ENCODE measurements at places on chromosomes 3 and 15.
A peak's percentile ranks its signal among the peaks of the same experiment; 100 is the strongest.

- peak; percentile 24 for DNase-seq
Observed at GRCh38 chr15:48112242-48112641, 8.5 kb upstream of the SLC24A5 start.

- DNase-seq: no peak
Observed at GRCh38 chr15:71083349-71083748, 31.9 kb upstream of the THSD4 start.

DNA sequence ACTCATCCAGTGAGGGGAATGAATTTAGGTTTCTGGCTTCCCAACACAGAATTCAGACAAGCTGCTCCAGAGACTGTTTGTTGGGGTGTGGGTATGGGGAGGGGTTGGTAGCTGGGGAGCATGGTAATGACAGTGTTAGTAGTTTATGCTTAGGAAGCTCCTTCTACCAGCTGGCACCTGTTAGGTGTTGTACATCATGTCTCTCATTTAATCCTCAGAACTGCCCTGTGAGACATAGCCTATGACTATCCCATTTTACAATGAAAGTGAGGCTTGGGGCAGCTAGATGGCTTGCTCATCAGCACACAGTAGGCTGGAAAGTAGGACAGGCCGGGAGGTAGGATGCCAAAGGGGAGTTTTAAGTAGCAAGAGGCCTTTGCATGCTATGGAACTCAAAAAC lies 2.5 kb downstream of the EIF4E3 start:
- DNase-seq: no peak

GRCh38 chr15:68781217-68781616 lies 39.5 kb downstream of the ANP32A start:
- DNase-seq: no peak

- no peak for DNase-seq
Observed at GRCh38 chr15:82851981-82852511, 42.6 kb downstream of the WHAMM start.

GRCh38 chr3:54916732-54917131 lies 11.1 kb downstream of the LRTM1 start:
- no peak for DNase-seq

DNA sequence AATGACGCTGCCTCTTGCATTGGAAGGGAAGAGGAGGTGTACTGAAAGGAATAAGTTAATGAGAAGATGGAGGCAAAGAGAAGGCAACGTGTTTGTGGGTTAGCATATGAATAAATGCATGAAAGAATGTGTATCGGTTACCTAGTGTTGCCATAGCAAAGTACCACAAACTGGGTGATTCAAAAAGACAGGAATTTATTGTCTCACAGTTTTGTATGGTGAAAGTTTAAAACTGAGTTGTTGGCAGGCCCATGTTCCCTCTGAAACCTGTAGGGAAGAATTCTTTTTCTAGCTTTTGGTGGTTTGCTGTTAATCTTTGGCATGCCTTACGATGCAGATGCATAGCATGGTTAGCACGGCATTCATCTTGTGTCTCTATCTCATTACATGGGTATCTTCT lies 729.9 kb downstream of the MECOM start:
- DNase-seq: no peak

- no peak for DNase-seq
Observed at GRCh38 chr15:30922480-30923311, 19.0 kb downstream of the FAN1 start.

DNA sequence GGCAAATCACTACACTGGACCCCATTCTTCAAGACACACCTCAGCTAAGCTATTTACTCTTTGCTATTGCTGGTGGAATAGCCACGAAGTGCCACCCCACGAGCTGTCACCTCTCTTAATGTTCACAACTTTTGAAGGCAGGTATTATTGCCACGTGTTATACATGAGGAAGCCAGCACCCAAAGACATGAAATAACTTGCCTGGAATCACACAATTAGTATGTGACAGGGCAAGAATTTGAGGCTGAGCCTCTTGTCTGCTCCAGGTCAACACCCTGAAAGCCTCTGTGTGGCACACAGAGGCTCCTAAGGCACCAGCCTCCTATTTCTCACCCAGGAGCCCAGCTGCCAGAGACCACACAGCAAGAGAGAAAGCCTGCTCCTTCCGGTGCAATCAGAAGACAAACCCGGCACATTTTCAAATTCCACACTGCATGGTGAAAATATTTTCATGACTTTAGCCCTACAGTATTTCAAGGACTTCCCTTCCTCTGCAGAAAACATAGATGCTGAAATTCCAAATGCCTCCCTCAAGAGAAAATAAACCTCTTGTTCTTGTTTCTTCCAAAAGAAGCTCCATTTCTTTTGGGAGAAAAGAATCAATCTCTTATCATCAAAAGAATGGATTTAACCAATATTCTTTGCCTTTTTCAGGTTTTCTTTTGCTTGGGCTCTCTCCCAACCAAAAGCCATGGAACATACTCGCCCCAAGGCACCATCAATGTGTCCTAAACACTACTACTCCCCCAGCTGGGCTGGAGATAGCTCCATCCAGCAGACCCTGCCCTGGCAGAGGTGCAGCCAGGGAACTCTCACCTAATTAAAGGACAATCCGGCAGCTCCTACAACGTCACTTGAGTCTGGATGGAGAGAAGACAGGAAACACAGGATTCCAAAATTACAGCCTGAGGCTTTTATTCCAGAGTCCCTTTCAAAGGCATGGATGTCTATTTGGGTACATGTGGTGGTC lies 84.7 kb upstream of the THBS1 start:
- no peak for DNase-seq

DNA sequence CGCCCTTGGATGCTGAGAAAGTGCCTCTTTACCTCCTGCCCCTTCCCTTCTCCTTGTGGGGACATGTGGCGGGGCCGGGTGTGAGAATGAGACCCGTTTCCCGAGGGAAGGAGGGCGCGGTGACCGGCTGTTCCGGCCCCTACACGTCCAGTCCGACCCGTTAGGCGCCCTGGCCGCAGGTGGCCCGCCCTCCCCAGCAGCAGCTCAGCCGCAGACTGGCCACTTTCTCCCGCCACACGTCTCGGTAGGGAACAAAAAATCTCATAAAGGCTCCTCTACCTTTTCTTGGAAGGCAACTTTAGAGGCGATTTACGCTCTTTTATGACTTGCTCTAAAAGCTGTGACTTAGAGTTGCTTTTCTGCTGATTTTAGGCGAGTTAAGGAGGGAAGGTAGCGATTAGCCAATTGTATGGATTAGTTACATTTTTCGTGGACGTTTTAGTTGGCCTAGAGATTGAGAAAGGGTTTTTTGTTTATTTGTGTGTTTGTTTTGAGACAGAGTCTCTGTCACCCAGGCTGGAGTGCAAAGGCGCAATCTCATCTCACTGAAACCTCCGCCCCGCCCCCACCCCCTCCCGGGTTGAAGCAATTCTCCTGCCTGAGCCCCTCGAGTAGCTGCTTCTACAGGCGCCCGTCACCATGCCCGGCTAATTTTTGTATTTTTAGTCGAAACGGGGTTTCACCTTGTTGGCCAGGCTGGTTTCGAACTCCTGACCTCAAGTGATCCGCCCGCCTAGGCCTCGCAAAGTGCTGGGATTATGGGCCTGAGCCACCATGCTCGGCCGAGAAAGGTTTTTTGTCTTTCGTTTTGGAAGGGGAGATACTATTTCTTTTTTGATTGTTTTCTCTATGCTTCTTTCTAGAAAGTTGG lies 8.3 kb upstream of the PGPEP1L start:
- no peak for DNase-seq

DNA sequence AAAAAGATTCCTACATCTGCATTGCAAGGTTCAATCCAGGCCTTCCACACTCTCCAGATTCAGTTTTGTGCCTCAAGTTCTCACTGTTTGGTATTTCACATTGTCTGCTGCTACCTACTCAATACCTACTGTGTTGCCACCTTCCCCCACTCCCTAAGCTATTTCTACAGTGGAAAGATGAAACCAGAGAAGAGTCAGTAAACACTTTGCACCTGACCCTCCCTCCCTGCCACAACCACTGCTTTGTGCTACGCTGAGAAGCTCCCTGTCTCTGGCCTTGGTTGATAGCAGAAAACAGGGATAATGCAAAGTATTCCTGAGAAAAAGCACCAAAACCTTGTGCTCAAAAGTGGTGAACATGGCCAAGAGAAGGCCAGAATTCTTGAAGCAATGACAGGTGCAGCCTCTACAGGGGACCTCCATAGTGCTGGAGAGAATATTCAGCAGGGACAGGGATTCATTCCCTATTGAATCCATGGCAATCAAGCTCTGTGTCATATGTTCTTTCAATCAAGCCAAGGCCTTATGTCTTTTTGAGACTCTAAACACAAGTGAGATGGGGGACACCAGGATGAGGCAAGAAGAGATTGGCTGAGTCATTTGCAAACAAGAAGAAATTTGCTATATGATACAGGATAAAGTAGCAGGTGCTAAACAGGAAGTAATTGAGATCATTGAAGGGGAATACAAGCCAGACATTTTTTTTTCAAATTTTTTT lies 83.5 kb upstream of the LIPC start:
- DNase-seq: no peak

DNA sequence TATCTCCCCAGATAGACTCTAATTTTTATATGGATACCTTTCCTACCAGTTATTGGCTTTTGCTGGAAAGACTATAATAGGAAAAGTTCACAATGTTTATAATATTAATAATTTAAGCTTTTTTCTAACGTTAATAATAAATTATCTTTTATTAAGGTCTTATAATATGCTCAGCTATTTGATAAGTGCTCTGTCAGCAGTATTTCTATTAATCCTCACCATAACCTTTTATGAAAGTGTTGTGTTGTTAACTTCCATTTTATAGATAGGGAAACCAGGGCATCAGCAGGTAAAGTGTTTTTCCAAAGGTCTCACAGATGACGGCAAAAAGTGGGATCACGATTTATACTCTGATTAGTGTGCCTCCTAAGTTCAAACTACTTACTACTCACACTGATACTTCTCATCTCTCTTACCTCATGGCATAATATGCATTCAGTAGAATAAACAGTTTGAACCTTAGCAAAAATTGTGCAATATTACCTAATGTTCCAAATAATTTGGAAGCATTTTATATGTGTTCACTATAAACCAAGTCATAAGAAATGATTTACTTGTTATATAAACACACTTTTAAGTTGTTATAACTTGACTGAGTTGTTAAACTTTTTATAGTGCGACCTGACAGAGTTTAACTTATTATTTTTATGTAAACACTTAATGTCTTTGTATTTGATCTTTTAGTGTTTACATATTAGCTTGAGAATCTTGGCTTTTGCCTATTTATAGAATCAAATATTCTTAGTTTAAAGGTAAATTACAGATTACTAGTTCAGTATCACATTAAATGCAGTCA lies 274.9 kb upstream of the DCBLD2 start:
- no peak for DNase-seq

DNA sequence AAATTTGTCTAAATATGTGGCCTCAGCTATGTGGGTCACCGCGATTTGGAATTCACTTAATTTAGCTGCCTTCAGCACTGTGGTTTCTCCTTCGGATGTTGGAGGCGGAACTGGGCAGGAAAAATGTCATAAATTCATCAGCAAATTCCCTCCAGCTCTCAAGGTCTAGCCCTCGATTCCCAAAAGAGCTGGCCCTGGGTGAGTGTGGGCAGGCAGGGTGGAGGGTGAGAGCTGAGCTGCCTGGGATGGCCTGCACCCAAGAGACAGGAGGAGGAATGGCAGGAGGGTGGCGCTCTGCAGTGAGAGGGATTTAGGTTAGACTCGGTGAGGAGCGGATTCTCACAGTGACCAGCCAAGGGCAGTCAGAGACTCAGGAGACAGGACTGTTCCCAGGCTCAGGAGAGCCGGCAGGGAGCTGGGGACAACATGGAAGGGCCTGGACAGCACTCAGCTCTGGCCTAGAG lies 57.1 kb downstream of the FEM1B start:
- no peak for DNase-seq

DNA sequence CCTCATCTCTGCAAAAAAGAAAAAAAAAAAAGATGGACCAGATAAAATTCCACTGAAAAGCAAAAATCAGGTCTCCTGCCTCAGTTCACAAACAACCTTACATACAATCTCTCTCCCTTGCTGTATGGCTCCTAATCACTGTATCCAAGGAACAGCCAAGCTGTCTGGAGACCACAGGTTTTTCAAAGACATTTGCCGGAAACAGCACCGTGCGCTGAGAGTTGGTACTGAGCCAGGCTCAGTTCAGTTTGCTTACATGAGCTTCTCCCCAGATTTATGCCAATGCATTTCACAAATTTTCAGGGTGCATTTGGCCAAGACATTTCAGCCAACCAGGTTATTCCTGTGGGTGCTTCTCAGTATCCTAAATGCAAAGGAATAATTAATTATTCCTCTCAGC lies 4.1 kb downstream of the ACP3 start:
- no peak for DNase-seq

- no peak for DNase-seq
Observed at GRCh38 chr3:44983484-44983941, 7.5 kb downstream of the EXOSC7 start.

- DNase-seq: no peak
Observed at GRCh38 chr3:44026220-44026865, 215.3 kb upstream of the TOPAZ1 start.

GRCh38 chr3:71710906-71711494 lies 14.2 kb downstream of the EIF4E3 start:
- peak; percentile 38 for DNase-seq

- no peak for DNase-seq
Observed at GRCh38 chr3:111986800-111987199, 8.0 kb downstream of the ABHD10 start.

- no peak for DNase-seq
Observed at GRCh38 chr15:76197703-76198455, 113.4 kb downstream of the ETFA start.

DNA sequence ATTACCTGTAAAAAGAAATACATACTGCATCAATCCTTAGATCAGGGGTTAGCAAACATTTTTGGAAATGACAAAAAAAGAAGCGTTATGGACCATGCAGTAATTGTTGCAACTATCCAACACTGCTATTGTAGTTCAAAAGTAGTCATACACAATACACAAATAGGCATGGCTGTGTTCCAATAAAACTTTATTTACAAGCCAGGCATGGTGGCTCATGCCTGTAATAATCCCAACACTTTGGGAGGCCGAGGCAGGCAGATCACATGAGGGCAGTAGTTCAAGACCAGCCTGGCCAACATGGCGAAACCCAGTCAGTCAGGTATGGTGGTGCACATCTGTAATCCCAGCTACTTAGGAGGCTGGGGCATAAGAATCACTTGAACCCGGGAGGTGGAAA lies 124.8 kb downstream of the DLG1 start:
- DNase-seq: no peak

DNA sequence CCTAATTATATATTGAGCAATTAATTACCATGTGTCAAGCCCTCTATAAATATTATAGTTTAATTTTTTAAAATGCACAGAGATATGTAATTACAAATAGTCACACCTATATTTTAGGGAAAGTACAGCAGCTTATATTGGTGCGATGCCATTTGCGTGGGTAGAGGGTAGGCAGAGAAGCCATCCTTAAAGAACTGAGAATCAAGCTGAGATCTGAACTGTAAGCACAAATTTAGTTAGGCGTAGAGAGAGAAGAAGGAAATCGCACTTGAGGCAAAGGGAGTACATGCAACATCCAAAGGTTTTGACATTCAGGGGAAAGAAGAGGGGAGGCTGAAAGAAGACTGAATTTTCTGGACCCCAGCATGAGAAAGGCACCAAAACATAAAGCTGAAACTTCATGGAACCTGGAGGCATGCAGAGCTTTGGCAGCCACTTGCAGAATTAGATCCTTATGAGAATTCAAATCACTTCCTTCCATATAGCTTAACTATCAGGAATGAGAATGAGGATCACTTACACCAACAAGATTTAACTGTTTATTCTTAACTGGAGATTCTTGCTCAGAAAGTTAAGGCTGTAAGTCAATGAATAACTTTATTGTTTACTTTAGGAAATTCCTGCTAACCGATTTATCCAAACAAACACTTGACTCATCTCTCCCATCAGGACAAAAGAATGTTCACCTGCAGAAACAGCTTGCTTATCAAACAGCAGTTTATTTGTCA lies 114.3 kb downstream of the TGFBR2 start:
- peak; percentile 48 for DNase-seq

GRCh38 chr3:183697610-183698317 lies at the start of gene YEATS2:
YEATS2 (plus strand) TSS chr3:183697797; CDS start chr3:183715163, 17,366 bp downstream.
- DNase-seq: peak; percentile 50
